A549 treated with Hydrocortisone at 1 μM for 4 hours (cell line): ENCODE measurements at places on chromosomes 3 and 15. TPM values are rescaled to one million over a fixed set of nuclear protein-coding genes. Genes with fewer than 3 reads are reported as not detected.

NRG4 gene
- 0.47 to 2.8 TPM (median 0.69 TPM) in 5 replicates for total RNA-seq

PTPRG gene
- total RNA-seq: 2.0 to 3.1 TPM (median 2.5 TPM) in 5 replicates

SEMA6D gene
- total RNA-seq: not detected in 5 replicates

MAP6D1 gene
- total RNA-seq: 5.6 to 7.2 TPM (median 6.6 TPM) in 5 replicates

SEMA3F gene
- 12.7 to 20.4 TPM (median 16.9 TPM) in 5 replicates for total RNA-seq

NPAP1 gene
- total RNA-seq: not detected in 5 replicates

SPESP1 gene
- total RNA-seq: not detected in 5 replicates

MAGEF1 gene
- total RNA-seq: 24.3 to 29.7 TPM (median 28.6 TPM) in 5 replicates

NLGN1 gene
- not detected in 5 replicates for total RNA-seq

C3orf22 gene
- total RNA-seq: not detected in 5 replicates

KNSTRN gene
- 43.1 to 54.3 TPM (median 48.9 TPM) in 5 replicates for total RNA-seq

GRM2 gene
- 0.09 to 0.18 TPM (median 0.14 TPM) in 4 of 5 replicates, not detected in the other for total RNA-seq

GBE1 gene
- 21.7 to 31.4 TPM (median 24.2 TPM) in 5 replicates for total RNA-seq

MINAR1 gene
- total RNA-seq: 0.39 to 0.61 TPM (median 0.51 TPM) in 5 replicates

MKRN3 gene
- 1.6 to 2.8 TPM (median 2.2 TPM) in 5 replicates for total RNA-seq

MBNL1 gene
- total RNA-seq: 45.8 to 90.5 TPM (median 67.7 TPM) in 5 replicates

RPL15 gene
- total RNA-seq: 2,997 to 3,081 TPM (median 3,066 TPM) in 5 replicates

CRYGS gene
- 0.38 to 0.89 TPM (median 0.78 TPM) in 5 replicates for total RNA-seq

TRH gene
- not detected in 5 replicates for total RNA-seq

SNTN gene
- total RNA-seq: not detected in 5 replicates

COL8A1 gene
- not detected in 5 replicates for total RNA-seq

NR2F2 gene
- 19.3 to 23.3 TPM (median 20.6 TPM) in 5 replicates for total RNA-seq

NANOGP8 gene
- not detected in 5 replicates for total RNA-seq

GCNT3 gene
- total RNA-seq: 121 to 140 TPM (median 128 TPM) in 5 replicates

GOLGA6A gene
- total RNA-seq: 0.03 to 0.13 TPM (median 0.12 TPM) in 4 of 5 replicates, not detected in the other

RASL12 gene
- 0.07 to 0.16 TPM (median 0.15 TPM) in 5 replicates for total RNA-seq

SKOR1 gene
- 0.02 to 0.07 TPM (median 0.05 TPM) in 5 replicates for total RNA-seq

THAP10 gene
- total RNA-seq: 3.9 to 5.4 TPM (median 4.7 TPM) in 5 replicates

FRMD4B gene
- 0.77 to 1.4 TPM (median 0.81 TPM) in 5 replicates for total RNA-seq

GATM gene
- total RNA-seq: 1.8 to 3.2 TPM (median 2.4 TPM) in 5 replicates

ZCWPW2 gene
- 0.25 TPM in 1 of 5 replicates, not detected in the others for total RNA-seq
